ENCODE measurements at places on chromosomes 12 and 14. TPM values are rescaled to one million over a fixed set of nuclear protein-coding genes. Genes with fewer than 3 reads are reported as not detected.

DNA sequence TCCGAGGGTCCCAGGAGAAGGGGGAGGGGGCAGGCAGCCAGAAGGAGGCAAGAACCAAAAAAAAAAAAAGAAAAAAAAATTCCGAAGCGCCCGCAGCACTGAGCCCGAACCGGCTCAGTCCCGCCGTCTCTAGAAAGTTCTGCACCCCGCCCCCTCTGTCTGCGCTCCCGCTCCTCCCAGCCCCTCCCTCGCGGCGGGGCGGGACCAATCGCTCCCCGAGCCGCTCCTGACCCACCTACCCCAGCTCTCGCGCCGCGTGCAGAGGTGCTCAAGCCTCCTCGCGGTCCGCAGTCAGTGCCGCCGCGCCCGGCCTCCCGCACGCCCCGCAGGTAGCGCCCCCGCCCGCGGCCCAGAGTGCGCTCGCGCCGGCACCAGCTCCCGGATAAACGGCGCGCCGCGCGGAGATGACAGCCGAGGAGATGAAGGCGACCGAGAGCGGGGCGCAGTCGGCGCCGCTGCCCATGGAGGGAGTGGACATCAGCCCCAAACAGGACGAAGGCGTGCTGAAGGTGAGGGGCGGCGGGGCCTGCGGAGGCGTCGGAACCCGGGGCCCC is at the start of gene FKBP4:
FKBP4 (plus strand) TSS at position 235 of the 554 bp plus-strand sequence; CDS start at position 405, 170 bp downstream.
- H3K27me3 ChIP-seq = peaks cover 17% of the 10 kb centered on the region
- H3K27ac ChIP-seq = peak within 1 kb of the TSS; percentile 22
- peaks cover 13% of the 10 kb centered on the region for H3K4me1 ChIP-seq
- peaks cover 39% of the 10 kb centered on the region for H3K36me3 ChIP-seq
- H3K4me3 ChIP-seq = peak within 1 kb of the TSS; percentile 85

DNA sequence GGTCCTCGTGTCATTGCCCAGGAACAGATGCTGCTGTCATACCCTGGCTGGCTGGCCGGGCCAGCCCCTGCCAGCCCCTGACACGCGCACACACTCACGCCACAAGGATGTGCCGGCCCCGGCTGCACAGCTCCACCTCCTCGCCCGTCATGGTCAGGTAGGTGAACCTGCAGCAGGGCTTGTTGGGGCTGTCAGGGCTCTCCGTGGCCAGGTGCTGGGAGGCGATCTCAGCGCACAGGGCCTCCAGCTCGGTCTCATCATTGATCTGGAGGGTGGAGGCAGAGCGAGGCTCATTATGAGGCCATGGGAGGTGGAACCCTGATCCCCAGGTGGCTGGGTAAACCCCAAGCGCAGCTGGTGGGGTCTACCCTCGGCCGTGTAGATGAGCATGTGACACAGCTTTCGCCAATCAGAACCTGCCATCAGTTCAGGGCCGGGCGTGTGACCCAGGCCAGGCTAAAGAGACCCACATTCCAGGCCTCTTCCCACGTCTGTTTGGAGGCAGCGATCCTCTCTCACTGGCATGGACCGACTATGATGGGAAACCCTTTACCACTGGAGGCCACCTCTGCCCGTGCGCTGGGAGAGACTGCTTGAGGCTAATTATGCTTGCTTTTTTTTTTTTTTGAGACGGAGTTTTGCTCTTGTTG is 38.8 kb downstream of the TRAFD1 start:
- peaks cover 20% of the 10 kb centered on the region for H3K36me3 ChIP-seq
- no peaks in the 10 kb centered on the region for H3K27me3 ChIP-seq
- H3K27ac ChIP-seq = no peak overlapping the region
- H3K4me3 ChIP-seq = no peak overlapping the region
- no peaks in the 10 kb centered on the region for H3K4me1 ChIP-seq

- peaks cover 5% of the 10 kb centered on the region for H3K4me1 ChIP-seq
- DNase-seq = no peak
- H3K27ac ChIP-seq = no peak overlapping the region
- H3K27me3 ChIP-seq = peaks cover 3% of the 10 kb centered on the region
- H3K36me3 ChIP-seq = no peaks in the 10 kb centered on the region
Observed at GRCh38 chr14:55758796-55759195, 178.8 kb downstream of the KTN1 start.

DNA sequence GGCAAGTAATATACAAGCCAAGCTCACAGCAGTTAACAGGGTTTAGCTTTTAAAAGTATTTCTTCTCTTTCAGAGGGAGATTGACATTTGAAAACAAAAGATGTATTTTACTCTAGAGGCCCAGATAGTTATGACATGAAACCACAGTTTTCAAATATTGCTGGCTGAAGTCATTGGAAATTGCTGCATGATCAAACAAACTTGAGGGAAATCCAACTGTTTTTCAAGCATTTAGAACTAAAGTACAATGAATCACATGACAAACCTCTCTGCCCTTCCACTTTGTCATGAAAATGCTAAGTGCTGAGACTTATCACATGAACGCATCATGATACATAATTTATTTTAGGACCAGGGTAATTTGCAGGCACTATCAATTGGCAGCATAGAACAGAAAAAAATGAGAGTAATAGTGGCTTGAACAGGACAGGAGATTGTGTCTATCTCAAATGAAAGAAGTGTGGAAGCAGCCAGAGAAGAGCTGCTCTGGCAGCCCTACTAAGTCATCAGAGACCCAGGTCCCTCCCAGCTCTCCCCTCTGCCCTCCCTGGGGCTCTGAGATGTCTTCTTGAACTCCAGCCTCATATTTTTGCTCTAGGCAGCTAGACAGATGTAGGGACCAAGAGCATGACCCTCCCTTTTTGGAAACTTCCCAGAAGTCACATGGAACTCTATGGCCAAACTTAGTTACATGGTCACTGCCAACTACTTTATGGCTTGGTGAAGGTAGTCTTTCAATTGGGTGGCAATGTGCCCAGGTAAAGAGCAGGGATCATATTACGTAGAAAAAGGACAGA is 90.1 kb upstream of the PELI2 start:
- no peak overlapping the region for H3K27ac ChIP-seq
- no peaks in the 10 kb centered on the region for H3K36me3 ChIP-seq
- no peak overlapping the region for H3K4me3 ChIP-seq
- no peaks in the 10 kb centered on the region for H3K4me1 ChIP-seq

Gene NR2C1
- total RNA-seq = 30.0 TPM

- DNase-seq = no peak
- H3K27me3 ChIP-seq = no peaks in the 10 kb centered on the region
- no peaks in the 10 kb centered on the region for H3K36me3 ChIP-seq
- H3K27ac ChIP-seq = no peak overlapping the region
- peaks cover 5% of the 10 kb centered on the region for H3K4me1 ChIP-seq
Observed at GRCh38 chr14:91898372-91898771, 31.0 kb upstream of the TC2N start.

Gene MYF5
- not detected for total RNA-seq

Gene SSTR1
- not detected for total RNA-seq

Gene KLRB1
- not detected for total RNA-seq

DNA sequence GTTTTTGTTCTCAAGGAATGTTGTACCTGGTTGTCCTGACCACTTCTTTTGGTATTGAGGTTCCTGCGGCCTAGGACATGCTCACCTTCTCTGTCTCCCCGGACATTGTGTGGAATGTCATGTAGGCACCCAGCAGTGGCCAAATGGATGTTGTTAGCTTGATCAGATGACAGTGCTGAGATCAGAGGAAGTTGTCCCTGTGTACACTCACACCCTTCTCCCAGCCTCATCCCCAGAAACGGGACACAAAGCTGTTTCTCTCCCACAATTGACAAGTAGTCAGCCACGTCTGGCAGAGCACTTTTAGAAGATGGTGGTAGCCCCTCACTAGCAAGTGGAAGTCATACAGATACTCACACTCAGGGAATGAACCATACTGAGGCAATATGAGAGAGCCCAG is 3.0 kb downstream of the PLEKHH1 start:
- no peak overlapping the region for H3K4me3 ChIP-seq

DNA sequence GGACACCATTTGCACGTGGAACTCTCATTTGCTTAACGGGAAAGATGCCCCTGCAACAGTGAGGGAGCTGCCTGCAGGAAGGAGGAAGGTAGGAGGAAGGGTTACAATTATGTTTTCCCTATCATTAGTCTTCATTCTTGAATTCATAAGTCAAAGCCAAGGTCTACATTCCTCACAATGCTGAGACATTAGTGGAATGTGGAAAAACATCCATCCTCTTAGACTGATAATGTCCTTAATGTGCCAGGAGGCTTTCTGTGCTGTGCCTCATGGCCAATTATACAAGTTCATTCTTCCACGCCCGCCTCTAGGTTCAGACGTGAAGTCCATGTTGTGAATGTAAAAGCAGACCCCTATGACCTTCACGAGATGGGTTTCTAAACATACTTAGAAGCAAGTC is 1212.4 kb upstream of the TMEM132C start:
- no peaks in the 10 kb centered on the region for H3K4me1 ChIP-seq
- H3K27me3 ChIP-seq = no peaks in the 10 kb centered on the region
- DNase-seq = no peak
- H3K36me3 ChIP-seq = no peaks in the 10 kb centered on the region
- H3K4me3 ChIP-seq = no peak overlapping the region

Gene SCN8A
- 0.39 TPM for total RNA-seq

DNA sequence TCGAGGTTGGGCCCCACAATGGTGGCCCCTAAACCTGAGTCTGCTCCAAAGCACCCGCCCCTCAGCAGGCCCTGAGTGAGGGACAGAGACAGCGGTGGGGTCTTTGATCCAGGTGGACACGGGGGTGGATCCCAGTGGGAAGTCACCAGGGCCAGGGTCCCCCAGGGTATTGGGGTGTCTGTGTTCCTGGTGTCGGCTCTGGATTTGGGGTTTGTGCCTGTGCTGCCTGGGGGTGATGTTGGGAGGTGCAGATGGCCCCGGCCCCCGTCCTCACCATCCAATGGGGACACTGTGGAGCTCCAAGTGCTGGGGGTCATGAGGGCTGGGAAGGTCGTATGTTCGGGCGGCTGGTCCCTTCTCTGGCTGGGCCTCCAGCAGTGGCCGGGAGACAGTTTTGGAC is 354.2 kb downstream of the TMEM121 start:
- no peak for DNase-seq
- H3K36me3 ChIP-seq = no peaks in the 10 kb centered on the region
- H3K27ac ChIP-seq = no peak overlapping the region
- H3K27me3 ChIP-seq = peaks cover 34% of the 10 kb centered on the region
- H3K4me1 ChIP-seq = no peaks in the 10 kb centered on the region

All from activated T-helper 2 cell treated with anti-CD3 and anti-CD28 coated beads, Interferon-gamma antibody, Interleukin-2, Interleukin-4, amounts not matched to agents 10 μg/mL and 5 μg/mL and 100 μg/mL, durations not matched to agents 14 hours and 24 hours and 36 hours (primary cell).